ENCODE measurements at places on chromosomes 1 and 21. TPM values are rescaled to one million over a fixed set of nuclear protein-coding genes. Genes with fewer than 3 reads are reported as not detected.

- DNase-seq = no peak
Measured at GRCh38 chr1:32623775-32624174, 26.6 kb downstream of the ZBTB8OS start.

DNA sequence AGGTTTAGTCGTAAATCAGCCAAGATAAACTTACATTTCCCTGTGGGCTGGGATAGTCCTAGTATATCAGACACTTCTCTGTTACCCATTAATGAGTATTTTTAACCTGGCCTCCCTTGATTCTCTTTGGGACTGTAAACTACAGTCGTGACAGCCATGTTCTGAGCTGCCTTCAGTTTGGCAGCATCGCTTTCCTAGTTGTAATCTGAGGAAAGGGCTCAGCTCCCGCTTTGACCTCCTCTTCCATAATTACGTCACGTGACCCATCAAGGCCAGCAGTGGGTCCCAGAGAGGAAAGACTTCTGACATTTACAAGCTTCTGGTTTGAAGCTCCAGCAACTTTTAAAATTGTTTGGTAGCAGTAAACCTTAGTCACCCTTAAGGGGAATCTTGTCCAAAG, 34.6 kb upstream of the MTR start:
- no peak for DNase-seq

The CELA3B gene
- not detected for total RNA-seq

The CD101 gene
- not detected for total RNA-seq

The TMEM269 gene
- total RNA-seq = not detected

The PADI2 gene
- not detected for total RNA-seq

The MPL gene
- total RNA-seq = not detected

The PCBP3 gene
- total RNA-seq = 2.5 TPM
